NAMALWA (cell line): ENCODE measurements at places on chromosomes 3 and 15.

DNA sequence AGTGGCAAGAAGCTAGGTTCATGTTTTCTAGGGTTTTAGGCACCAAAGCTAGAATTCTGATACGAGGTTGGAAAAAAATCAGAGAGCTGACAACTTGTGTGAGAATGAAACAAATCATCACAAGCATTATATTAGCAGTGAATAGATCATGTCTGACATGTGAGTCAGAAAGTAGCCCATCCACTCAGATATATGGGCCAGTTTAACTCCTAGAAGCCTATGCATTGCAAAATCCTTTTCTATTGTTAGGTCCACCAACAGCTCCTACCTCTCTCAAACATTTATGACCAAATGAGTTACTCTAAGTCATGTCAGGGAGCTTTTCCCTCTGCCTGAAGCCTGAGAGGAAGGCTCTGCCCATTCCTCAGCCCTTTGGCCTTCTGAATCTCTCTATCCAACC is 44.0 kb downstream of the KBTBD12 start:
- DNase-seq: no peak

DNA sequence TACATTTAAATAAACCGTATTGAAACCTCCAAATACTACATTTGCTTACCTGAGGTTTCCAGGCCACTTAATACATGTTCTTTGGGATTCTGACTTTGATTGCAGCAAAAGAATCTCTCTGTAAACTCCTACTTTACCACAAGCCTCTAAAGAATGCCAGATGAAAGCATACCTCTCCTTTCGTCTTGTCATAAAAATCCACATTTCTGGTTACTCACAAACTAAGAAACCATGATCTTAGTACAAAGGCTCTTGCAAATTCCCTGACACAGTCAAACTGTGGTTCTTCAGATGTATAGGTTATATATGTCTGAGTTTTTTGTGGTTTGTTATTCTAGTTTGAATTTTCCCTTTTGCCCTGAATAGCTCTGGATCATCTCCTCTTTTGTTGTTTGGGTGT is 188.4 kb downstream of the RAP2B start:
- DNase-seq: no peak

DNA sequence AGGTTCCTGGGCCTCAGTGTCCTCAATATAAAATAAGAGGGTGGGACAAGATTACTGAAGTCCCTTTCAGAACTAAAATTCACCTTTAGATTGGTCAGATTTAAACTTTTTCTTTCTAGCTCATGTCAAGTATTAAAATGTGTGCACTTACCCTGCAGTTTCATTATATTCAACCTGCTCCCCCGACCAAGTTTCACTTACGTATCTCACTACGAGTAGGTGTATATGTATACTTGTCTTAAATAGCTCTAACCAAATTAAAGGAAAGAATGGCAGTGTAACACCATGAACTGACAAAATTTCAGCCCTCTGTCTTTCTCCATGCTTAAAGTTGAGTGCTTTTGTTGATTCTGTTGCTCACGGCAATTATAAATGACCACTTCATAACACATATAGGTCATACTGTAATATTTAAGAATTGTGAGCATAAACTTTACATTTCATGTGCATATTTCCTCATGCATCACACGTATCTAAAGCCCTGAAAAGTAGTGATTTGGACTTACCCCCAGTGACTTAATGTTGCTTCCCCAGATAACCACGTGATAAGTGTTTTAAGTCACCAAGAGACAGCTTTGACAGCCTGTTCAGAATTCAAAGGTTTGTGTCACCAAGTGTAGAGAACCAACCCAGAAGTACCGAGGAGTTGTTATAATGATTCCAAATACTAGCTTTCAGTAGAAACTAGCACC is 70.0 kb downstream of the PGPEP1L start:
- no peak for DNase-seq

DNA sequence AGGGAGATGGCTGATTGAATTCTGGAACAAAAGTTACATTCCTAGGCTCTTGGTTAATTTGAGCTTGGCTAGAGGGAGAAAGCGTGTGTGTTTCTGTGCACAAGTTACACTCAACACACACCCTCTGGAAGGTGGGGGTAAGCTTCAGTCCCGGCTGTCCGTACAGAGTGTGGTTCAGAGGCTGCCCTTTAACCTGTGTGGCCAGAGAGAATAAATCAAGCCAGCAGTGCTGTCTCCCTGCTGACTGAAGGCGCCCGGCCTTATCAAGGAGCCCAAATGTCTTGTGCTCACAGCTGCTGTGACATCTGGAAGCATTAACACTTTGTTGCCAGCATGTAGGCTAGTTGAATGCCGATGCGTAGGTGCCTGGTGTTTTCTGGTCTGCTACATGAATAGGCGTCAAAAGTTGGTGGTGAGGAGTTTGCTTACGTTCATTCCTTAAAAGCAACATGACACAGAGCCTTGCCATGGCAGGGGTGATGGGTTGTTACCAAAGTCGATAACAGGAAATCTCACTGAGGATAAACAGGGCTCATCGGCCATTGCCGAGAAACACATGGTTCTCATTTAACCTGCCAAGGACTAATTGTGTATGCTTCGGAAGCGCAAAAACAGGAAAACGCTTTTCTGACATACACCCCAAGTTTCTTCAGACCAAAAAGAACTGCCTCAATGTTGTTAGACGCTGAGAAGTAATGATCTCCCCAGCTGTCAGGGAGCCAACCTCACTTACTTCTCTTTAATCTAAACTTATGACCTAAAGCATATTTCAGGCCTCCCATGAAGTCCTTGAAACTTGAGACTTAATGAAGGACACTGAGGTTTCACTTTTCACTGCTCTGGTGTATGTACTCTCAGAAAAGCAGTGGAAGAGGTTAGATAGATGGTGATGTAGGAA is 95.8 kb upstream of the CTDSPL start:
- no peak for DNase-seq

DNA sequence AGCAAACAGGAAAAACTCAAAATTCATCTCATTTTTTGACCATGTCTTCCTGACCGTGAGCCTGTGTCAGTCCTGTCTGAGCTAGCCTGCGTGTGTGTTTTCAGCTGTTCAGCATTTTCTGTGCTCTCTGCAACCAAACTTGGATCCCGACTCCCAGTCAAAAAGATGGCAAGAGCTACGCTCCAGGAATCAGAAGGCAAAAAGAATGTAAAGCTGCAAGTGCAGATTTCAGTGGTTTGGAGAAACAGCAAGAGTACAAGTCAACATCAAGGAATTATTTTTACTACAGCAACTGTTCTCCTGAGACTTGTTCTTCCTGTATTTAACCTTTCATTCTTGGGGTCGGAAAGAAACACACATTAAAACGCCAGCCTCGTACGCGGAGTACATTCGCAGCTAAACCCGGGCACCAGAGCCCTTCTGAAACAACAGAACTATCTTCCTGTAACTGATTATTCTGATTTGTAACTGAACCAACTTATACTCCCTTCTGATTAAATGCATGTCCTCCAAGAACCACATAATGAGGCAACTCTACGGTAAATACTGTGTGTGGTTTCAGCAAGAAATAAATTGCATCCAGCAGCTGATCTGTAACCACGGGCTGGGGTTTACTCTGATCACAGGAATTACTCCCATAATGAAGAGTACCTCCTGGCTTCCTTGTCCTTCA is 107.4 kb downstream of the LRIG1 start:
- no peak for DNase-seq

- peak; percentile 6 for DNase-seq
Measured at GRCh38 chr15:95446854-95447253, 883.6 kb upstream of the NR2F2 start.

DNA sequence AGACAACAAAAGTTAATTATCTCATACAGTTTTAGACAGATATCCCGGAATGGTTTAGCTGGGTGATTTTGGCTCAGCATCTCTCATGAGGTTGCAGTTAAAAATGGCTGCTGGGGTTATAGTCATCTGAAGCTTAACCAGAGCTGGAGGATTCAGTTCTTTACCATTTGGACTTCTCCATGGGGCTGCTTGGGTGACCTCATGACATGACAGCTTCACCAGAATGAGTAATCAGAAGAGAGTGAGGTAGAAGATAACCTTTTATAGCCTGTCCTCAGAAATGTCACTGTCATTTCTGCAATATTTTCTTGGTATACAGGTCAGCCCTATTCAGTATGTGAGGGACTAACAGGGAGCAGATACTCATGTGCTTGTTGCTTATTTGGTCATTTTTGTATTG is 30.9 kb downstream of the TFG start:
- no peak for DNase-seq

GRCh38 chr3:10951295-10951926 is 41.1 kb upstream of the SLC6A1 start:
- no peak for DNase-seq

DNA sequence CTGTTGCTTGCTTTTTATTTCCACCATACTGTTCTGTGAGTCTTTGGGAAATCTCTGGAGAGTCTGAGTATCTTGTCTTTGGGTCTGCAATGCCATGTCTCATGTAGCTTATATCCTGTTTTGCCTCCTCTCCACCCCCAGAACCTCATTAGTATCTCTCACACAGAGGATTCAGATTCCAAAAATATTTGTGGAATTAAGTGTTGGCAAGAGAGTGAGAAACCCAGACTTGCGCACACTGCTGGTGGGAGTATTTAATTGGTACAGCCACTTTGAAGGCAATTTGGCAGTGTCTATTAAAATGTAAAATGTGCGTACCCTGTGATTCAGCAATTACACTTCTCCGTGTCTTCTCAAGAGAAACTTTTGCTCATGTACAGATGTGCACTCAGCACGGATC is 68.6 kb downstream of the ZNF621 start:
- no peak for DNase-seq

DNA sequence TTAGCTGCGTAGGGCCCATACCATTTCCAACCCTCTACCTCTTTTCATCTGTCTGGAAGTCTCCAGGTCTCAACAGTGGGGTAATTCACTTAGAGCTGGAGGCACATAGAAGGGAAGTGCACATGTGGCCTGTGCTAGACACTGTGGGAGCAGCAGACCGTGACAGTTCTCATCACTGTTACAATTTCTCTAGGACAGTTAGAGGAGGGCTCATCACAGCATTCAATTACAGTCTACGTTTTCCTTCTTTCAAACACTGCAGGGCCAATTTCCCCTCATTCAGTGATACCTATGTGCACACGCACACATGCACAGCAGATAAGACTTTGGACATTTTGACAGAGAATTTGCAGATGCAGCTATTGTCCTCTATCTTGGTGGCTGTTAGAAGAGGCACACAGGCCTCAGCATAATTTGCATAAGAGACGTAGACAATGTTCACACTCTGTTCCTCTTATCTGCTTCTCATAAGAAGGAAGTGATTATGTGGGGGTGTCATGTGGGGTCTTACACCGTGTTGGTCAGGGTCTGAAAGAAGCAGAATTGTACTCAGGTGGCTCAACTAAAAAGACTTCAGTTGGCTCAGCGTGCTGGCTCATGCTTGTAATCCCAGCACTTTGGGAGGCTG is 12.6 kb upstream of the HRG start:
- peak; percentile 73 for DNase-seq

DNA sequence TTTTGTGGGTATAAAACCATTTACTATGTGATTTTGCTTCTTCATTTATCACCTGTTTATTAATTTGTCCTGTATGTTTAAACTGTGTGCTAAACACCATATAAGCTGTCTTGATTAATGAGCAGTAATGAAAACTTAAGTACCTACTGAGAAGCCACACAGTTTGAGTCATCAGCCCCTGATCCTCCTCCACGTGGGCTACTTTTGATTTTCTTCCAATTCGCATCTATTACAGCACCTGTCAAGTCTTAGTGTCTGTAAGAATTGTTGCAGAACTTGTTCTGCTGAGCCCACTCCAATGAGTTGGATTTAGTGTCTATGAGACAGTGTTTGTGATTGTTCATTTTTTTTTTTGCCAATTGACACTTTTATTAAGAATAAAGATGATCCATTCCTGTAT is 16.8 kb downstream of the EPHA6 start:
- no peak for DNase-seq

GRCh38 chr3:177361081-177361938 is 164.0 kb upstream of the TBL1XR1 start:
- peak; percentile 61 for DNase-seq

- no peak for DNase-seq
Measured at GRCh38 chr3:106529738-106530137, 660.9 kb upstream of the CBLB start.

DNA sequence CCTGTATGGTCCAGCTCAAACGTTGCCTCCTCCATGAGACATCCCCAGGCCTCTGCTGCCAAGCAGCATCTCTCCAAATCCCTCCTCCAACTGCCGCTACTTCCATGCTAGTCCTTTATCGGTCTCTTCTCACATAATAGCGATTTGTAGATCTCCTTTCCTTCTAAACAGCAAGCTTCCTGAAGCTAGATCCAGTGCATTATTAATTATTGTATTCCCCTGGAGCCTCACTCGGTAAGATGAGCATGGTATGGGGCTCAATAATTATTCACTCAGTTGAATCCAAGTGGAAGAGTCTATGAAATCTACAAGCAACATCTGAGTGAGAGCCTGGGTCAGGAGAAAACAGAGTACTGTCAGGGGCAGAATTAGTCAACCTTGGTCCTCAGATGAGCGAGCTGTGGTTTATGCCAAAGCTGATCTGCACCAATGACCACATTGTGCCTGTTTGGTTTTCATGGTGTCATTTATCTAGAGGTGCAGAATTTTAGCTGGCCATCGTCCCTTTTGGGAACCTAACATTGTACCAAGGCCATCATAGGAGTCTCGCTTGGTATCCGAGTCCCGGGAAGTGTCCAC is 93.8 kb upstream of the UBE2E1 start:
- no peak for DNase-seq

- DNase-seq: no peak
Measured at GRCh38 chr3:25587526-25587925, 77.2 kb downstream of the TOP2B start.

DNA sequence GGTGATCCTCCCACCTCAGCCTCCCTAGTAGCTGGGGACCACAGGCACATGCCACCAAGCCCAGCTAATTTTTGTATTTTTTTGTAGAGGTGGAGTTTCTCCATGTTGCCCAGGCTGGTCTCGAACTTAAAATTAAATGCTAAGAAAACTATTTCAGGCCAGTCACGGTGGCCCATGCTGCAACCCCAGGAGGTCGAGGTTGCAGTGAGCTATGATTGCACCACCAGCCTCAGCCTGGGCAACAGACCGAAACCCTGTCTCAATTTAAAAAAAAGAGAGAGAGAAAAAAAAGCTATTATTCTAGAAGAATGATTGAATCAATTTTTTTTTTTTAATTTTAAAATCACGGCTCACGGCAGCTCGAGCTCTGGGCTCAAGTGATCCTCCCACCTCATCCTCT is 4.7 kb downstream of the SLC51A start:
- no peak for DNase-seq

DNA sequence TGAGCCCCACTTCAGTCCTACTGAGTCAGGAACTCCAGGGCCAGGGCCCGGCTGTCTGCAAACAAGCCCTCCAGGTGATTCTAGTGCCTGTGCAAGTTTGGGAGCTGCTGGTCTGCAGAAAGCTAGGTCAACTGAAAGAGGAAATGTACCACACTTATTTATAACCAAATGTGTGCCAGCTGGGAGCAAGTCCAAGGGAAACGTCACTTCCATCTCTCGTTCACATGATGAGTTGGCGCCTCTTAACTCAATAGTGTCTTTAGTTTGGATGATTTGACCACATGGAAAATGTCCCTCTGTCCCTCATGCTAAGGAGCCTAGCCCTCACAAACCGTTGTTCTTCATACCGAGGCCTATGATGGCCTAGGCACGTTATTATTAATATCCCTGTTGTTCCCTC is 43.2 kb downstream of the GOLGA8S start:
- DNase-seq: no peak

GRCh38 chr15:96273317-96274086 is 57.0 kb upstream of the NR2F2 start:
- DNase-seq: no peak
